ENCODE measurements at places on chromosomes 6 and 20. TPM values are rescaled to one million over a fixed set of nuclear protein-coding genes. Genes with fewer than 3 reads are reported as not detected.

- no peak overlapping the region for H3K4me3 ChIP-seq
- no peaks in the 10 kb centered on the region for H3K36me3 ChIP-seq
- DNase-seq, result no peak
- H3K4me1 ChIP-seq, result no peaks in the 10 kb centered on the region
- no peaks in the 10 kb centered on the region for H3K27me3 ChIP-seq
- no peak overlapping the region for H3K27ac ChIP-seq
Measured at GRCh38 chr20:21577551-21577950, 63.7 kb upstream of the NKX2-2 start.

GRCh38 chr6:14727494-14728395, 518.1 kb upstream of the JARID2 start:
- H3K27me3 ChIP-seq, result no peaks in the 10 kb centered on the region
- no peaks in the 10 kb centered on the region for H3K36me3 ChIP-seq
- no peak overlapping the region for H3K4me3 ChIP-seq
- H3K4me1 ChIP-seq, result no peaks in the 10 kb centered on the region
- no peak overlapping the region for H3K27ac ChIP-seq
- no peak for DNase-seq

Gene ELOVL2
- 0.07 TPM for total RNA-seq

Gene CSE1L
- total RNA-seq, result 57.0 TPM

DNA sequence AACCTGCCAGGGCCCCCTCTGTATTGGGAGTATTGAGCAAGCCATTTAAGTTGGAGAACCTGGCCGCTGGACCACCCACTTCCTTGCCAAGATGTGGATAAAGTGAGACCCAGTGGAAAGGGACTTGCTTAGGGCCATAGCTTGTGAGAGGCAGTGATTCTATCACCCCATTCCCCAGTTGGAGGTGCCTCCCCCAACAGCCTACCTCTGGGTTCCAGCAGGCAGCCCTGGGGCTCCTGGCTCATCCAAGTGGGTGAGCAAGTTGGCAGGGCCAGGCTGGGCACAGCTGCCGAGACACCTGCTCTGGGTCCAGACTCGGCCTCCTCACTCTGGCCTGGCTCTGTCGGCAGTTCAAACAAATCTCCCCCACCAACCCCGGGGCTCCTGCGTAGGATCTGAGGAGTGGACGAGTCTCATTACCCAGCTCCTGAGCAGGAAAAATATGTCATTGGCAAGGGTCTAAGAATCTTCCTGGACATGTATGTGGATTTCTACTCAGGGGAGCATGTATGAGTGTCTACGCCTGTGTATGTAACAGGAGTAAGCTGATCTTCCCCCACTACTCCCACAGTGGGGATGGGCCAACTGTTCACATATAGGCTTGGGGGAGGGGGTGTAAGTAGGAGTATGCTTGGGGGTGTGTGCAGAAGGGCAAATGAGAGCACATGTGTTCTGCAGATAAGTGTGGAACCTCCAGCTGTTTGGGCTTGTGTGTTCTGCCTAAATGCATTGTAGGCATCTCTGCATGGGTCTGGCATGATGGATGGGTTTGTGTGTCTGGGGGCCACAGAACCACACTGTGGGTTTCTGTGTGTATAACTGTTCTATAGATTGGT, 1.9 kb downstream of the ID1 start:
- H3K27me3 ChIP-seq, result no peaks in the 10 kb centered on the region
- DNase-seq, result peak; percentile 70
- H3K36me3 ChIP-seq, result no peaks in the 10 kb centered on the region
- peak overlapping the region; percentile 89 for H3K4me3 ChIP-seq

DNA sequence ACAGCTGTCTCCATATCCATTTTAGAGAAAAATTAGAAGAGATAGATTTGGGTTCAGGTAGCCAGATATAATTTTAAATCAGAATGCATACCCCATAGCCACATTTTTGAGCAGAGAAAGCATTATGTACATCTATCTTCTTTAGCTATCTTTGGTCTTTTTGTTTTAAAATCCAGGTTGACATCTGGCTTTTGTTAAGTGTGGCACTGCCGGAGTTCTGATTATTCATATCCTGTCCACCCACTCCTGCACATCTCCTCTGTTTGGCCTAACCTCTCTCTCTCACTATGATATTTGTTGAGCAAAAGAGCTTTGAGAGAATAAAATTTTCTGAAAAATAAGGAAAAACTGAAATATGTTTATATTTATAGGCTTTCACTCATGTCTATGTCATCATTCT, 189.7 kb downstream of the PACRG start:
- H3K4me1 ChIP-seq, result no peaks in the 10 kb centered on the region
- H3K27ac ChIP-seq, result no peak overlapping the region
- H3K27me3 ChIP-seq, result no peaks in the 10 kb centered on the region
- H3K4me3 ChIP-seq, result no peak overlapping the region
- no peaks in the 10 kb centered on the region for H3K36me3 ChIP-seq

GRCh38 chr6:36333171-36333895, 3.4 kb downstream of the BNIP5 start:
- H3K27me3 ChIP-seq, result peaks cover 24% of the 10 kb centered on the region
- no peak overlapping the region for H3K4me3 ChIP-seq
- H3K4me1 ChIP-seq, result no peaks in the 10 kb centered on the region
- H3K36me3 ChIP-seq, result no peaks in the 10 kb centered on the region

GRCh38 chr6:13375360-13375878, 47.1 kb upstream of the TBC1D7 start:
- H3K4me3 ChIP-seq, result no peak overlapping the region
- H3K27ac ChIP-seq, result no peak overlapping the region
- H3K27me3 ChIP-seq, result no peaks in the 10 kb centered on the region

GRCh38 chr20:32206760-32207625, 550 bp downstream of the PLAGL2 start:
- peaks cover 75% of the 10 kb centered on the region for H3K4me1 ChIP-seq
- H3K36me3 ChIP-seq, result no peaks in the 10 kb centered on the region
- no peak for DNase-seq

Gene CD24
- 5.9 TPM for total RNA-seq

Gene PAX1
- 0.10 TPM for total RNA-seq

Gene RNF144B
- 24.5 TPM for total RNA-seq

Gene PBOV1
- total RNA-seq, result not detected

Gene MOG
- total RNA-seq, result not detected

DNA sequence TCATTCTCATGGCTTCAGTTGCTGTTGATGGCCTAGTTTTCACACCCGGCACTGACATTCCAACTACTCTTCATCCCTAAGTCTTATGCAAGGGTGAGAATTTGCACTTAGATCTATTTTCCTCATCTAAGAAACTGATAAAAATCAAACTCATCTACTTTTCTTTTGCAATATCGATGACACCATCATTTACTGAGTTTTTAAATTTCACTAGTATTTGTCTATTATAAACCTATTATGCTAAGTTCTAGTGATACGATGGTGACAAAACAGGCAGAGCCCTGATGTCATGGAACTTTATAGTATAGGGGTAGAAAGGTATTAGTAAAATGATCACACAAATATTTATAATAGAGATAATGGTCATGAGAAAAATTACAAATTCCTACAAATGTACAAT, 167.9 kb upstream of the CITED2 start:
- H3K27ac ChIP-seq, result no peak overlapping the region
- peaks cover 20% of the 10 kb centered on the region for H3K4me1 ChIP-seq
- DNase-seq, result no peak

DNA sequence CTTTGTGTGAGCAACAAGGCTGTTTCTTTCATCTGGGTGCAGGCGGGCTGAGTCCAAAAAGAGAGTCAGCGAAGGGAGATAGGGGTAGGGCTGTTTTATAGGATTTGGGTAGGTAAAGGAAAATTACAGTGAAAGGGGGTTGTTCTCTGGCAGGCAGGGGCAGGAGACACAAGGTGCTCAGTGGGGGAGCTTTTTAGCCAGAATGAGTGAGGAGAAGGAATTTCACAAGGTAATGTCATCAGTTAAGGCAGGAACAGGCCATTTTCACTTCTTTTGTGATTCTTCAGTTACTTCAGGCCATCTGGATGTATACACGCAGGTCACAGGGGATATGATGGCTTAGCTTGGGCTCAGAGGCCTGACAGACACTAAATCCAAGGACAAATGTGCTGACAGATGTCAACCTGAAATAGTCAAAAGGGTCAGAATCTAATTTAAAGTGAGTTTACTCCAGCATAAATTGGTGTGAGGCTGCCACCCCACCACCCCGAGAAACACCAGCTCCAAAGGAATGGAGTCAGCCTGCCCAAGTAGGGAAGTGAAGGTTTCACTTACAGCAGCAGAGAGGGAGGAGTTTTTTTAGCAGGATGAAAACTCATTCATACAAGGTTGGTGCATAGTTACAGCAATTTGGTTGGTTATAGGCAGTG, 560.0 kb upstream of the CDH4 start:
- H3K4me1 ChIP-seq, result no peaks in the 10 kb centered on the region
- no peak overlapping the region for H3K27ac ChIP-seq
- H3K36me3 ChIP-seq, result no peaks in the 10 kb centered on the region
- no peak for DNase-seq

DNA sequence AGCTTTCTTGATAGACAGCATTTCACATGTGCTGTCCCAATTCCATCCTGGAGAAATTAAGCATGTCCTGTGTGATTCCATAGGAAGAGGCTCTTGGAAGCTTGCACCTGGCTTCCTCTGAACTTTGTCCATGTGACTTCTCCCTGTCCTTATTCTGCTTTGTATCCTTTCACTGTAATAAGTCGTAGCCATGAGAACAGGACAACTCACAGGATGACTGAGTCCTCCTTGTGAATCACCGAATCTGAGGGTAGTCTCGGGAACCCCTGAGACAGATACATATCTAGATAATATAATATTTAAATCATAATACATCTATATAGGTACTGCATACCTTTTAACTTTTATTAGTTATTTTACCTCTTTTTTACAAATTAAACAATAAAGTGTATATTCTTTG, 156.7 kb upstream of the THEMIS start:
- H3K4me3 ChIP-seq, result no peak overlapping the region
- H3K27me3 ChIP-seq, result no peaks in the 10 kb centered on the region
- H3K27ac ChIP-seq, result no peak overlapping the region
- no peak for DNase-seq
- no peaks in the 10 kb centered on the region for H3K4me1 ChIP-seq

DNA sequence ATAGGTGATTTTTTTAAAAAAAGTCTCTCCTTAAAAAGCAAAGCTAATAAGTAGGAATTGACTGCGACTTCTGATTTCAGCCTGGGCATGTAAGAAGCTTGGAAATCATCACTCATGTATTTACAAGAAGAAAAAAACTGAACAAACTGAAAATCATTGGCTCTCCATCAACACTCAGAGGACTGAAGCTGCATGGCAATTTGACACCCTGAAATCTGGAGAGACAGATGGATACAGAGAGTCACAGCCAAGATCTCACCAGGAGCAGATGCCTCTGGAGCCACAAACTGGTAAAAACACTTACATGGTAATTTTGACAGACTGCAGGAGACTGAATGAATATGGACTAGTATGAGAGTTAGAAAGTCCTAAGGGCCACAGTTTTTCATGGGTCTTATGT, 191.2 kb upstream of the TCF21 start:
- H3K27ac ChIP-seq, result no peak overlapping the region
- H3K4me1 ChIP-seq, result no peaks in the 10 kb centered on the region
- H3K27me3 ChIP-seq, result no peaks in the 10 kb centered on the region
- no peak overlapping the region for H3K4me3 ChIP-seq

Gene TAAR6
- total RNA-seq, result not detected

All from gastrocnemius medialis (tissue), 4 donors.